ENCODE measurements at places on chromosomes 2 and 18.

- peak; percentile 25 for DNase-seq
These were observed 50.8 kb upstream of the PEX13 start for GRCh38 chr2:60966507-60967405.

- DNase-seq: no peak
These were observed 186.4 kb downstream of the EPHA4 start for GRCh38 chr2:221385716-221386115.

- no peak for DNase-seq
These were observed 264.8 kb upstream of the FSIP2 start for GRCh38 chr2:185473838-185474237.

DNA sequence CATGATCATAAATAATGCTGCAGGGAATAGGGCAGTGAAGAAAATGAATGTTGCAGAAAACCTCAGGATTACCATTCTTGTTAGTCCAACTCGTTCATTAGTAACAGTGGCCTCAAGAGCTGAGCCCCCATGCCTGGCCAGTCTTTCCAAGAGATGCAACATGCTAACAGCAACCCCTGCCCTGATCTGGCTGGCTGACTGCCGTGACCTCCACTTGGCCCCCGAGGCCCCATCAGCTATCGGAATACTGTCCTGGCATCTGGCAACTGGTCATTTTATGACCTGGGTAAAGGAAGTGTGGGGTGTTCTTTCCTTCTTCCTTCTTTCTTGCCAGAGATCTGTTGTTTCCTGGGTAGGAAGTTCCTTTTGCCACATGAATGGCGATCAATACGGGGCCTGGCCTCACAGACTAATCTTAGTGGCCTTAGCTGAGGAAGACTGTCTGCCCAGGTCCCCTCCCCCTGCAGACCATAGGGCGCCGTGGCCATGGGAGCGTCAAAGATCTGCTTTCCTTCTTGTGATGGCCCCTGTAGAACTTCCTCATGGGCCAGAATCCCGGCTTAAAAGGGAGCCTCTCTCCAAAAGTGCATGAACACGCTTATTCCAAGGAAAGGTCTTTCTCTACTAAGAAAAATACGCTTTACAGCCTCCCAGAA lies 10.6 kb upstream of the TRABD2A start:
- no peak for DNase-seq

- no peak for DNase-seq
These were observed 1230.7 kb upstream of the ZEB2 start for GRCh38 chr2:145750612-145751011.

DNA sequence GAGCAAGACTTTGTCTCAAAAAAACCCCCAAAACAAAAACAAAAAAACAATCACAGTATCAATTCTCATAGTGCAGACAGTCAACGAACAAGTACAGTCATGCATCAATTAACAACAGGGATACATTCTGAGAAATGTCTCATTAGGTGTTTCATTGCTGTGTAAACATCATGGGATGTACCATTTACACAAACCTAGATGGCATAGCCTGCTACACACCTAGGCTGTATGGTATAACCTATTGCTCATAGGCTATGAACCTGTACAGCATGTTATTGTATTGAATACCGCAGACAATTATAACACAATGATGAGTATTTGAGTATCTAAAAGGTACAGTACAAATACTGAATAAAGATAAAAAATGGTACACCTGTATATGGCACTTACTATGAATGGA lies 67.8 kb upstream of the LMAN1 start:
- no peak for DNase-seq

DNA sequence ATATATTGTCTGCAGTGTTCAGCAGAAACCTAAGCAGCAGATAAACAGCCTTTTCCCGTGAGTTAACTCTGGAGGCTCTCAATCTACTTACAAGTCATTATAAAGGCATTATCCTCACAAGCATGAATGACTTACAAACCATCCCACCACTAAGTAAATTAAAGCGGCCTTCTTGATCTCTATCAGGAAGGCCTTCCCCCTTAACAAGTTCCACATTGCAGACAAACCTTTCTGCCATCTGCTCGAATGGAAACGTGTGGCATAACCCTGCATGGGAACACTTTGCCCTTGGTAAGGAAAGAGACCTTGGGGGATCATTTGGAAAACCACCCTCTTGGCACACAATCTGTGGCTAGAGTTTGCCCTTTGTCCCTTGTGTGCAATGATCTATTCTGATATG lies 199.5 kb downstream of the OSR1 start:
- DNase-seq: no peak

GRCh38 chr2:16303761-16304160 lies 361.9 kb downstream of the CYRIA start:
- no peak for DNase-seq

DNA sequence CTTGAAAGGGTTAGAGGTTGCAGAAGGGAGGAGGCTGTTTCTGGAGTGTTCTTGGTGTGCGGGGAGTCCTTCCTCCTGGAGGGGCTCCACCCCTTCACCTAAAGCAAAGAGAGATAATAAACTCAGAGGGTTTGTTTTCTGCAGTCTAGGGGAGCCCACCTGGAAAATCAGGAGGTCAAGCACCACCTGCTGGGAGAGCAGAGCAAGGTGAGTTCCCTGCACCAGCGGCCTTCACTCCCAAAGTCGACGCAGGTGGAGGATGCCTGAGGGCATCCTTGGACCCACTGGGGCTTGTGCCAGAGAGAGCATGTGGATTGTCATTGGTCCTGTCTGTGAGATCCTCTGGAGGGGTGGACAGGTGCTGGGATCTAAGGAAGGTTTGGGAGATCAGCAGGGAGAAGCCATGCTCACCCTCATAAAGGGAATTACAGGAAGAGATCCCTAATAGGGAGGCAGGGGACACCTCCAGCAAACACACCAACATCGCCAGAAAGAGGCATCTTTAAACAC lies 116.7 kb downstream of the KCNF1 start:
- DNase-seq: no peak

DNA sequence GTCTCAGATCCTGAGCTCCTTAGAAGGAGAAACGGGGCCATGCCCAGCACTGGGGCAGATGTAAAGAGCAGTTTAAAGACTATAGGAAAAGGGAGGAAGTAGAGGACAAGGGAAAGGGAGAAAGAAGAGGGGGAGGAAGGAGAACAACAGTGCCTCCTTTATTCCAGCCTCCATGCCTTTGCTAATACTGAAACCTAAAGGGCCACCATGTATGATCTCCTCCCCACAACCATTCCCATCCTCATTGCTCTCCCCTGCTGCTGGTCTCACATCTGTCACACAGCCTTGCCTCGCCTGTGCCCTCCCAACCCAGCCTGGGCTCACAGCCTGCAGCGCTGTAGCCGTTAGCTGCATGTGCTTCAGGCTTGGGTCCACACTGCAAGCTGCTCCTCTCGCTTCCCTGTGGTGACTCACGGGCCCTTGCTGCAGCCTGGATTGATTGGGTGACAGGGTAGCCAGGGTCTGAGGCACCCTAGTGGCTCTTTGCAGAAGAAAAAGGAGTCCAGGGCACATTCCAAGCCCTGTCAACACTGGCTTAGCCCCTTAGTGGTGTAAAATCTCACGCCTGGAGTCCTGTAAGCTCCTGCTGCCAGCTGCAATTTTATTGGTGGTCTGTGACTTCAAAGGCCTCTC lies 281.9 kb downstream of the SRBD1 start:
- no peak for DNase-seq

DNA sequence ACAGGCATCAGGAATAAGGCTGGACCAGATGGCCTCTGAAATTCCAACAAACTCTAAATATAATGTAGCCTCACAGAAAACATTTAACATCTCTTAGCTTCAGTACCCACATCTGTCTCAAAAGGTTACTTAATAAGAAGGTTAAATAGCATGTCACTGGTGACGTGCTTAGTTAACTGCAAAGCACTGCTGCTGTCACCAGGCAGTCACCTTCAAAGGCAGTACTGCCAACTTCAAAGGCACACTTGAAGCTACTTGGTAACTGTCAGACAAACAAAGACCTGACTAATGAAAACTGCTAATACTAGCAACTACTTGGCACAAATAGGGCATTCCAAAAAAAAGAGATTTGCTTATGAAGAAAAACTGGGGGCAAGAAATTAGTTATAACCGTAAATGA lies 36.2 kb downstream of the EPG5 start:
- DNase-seq: no peak

- no peak for DNase-seq
These were observed 36.9 kb downstream of the NGEF start for GRCh38 chr2:232976176-232976575.

DNA sequence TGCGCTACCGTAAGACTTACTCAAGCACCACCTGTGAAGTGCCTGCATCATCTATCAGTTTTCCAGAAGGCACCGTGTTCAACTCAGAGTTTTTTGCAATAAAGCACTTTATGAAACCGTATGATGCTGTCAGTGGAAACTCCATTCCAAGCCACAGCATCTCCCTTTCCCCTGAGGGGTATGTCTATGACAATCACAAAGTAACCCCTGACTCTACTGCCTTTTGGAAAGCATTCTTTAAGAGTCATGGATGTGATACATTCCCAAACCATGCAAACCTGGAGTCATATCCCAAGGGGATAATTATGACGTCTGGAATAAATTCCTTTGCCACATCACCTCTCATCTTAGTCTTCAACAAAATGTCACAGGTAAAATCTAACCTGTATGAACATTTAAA lies 39.2 kb downstream of the UNC50 start:
- no peak for DNase-seq

DNA sequence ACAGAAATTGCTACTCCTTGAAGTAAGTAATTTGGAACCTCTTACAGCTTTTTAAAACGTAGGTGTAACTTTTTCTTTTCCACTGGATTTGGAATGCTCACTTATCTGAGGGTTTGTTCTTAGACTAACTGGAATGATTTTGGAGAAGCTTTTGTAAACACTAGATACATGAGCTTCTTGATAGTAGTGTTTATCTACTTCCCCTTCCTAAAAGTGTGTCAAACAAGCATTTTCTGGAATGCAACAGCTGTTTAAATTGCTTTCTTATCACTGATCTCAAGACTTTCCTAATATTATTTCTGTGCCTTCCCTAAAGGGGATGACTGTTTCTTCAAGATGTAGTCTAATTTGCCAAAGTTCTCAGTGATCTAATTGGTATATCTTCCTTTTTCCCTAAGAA lies 282.6 kb downstream of the CCDC178 start:
- DNase-seq: no peak

GRCh38 chr18:79782566-79783308 lies 15.0 kb upstream of the KCNG2 start:
- no peak for DNase-seq

DNA sequence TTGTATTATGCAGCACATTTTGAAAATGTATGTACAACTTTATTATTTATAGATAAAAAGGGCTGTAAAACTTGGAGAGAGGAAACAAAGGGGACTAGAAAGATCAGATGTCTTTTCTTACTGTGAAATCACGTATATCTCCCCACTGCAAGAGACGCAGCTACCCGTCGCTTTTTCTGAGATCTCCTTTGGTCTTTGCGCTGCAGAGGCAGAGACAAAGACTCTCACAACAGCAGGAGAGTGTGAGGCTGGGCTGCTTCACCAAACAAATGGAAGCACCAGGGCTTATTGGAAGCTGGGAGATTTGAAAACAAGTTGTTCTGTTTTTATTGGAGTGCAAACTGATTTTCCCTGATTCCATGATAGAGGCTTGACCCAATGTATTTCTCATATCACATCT lies 129.0 kb upstream of the PARD3B start:
- no peak for DNase-seq

GRCh38 chr2:25309402-25309801 lies 32.3 kb downstream of the DNMT3A start:
- DNase-seq: peak; percentile 68

GRCh38 chr18:35521133-35521532 lies 23.4 kb upstream of the INO80C start:
- DNase-seq: no peak

GRCh38 chr18:22346401-22346952 lies 71.2 kb downstream of the CTAGE1 start:
- peak; percentile 46 for DNase-seq

- no peak for DNase-seq
These were observed 28.4 kb downstream of the TMEM37 start for GRCh38 chr2:119460076-119460475.

DNA sequence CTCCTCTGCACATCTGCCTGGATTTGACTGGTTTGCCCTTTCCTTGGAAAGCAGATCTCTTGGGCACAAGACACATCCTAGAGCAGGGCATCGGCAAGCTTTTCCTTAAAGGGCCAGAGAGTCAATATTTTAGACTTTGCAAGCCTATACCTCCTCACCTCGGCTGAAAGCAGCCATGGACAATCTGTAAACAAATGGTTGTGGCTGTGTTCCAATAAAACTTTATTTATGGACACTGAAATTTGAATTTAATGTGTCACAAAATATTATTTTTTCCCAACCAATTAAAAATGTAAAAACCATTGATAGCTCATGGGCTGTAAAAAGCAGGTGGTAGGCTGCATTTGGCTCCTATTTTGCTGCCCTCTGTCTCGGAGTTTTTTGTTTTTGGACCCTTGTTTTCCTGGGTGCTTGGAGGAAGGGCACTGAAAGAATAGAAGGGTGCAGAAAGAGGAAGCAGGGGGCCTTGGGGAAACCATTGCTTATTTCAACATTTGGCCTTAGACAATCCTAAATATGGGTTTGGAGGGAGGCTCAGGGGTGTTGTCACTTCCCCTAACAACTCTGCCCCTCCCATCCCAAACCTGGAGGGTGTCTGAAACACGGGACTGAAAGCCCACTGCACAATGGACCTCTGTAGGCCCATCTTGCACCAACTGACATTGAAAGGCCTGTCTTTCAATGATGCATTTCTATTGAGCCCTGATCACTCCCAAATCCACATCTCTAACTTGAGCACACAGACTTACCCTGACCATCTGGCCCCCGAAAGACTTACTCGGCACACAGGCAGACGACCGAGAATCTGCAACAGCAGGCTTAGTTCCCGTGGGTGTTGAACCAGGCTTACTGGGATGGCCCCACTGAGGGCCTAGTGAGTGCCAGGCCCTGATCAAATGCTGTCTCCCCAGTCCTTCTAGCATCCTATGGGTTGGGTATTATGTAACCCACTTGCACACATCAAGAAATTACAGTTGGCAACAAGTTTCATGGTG lies 7.1 kb upstream of the ZFP36L2 start:
- DNase-seq: no peak

GRCh38 chr2:100524331-100524730 lies 38.5 kb upstream of the PDCL3 start:
- no peak for DNase-seq

- DNase-seq: no peak
These were observed 55.4 kb downstream of the MALT1 start for GRCh38 chr18:58726671-58727070.

GRCh38 chr2:45404807-45405297 lies 206.2 kb downstream of the SRBD1 start:
- DNase-seq: no peak

DNA sequence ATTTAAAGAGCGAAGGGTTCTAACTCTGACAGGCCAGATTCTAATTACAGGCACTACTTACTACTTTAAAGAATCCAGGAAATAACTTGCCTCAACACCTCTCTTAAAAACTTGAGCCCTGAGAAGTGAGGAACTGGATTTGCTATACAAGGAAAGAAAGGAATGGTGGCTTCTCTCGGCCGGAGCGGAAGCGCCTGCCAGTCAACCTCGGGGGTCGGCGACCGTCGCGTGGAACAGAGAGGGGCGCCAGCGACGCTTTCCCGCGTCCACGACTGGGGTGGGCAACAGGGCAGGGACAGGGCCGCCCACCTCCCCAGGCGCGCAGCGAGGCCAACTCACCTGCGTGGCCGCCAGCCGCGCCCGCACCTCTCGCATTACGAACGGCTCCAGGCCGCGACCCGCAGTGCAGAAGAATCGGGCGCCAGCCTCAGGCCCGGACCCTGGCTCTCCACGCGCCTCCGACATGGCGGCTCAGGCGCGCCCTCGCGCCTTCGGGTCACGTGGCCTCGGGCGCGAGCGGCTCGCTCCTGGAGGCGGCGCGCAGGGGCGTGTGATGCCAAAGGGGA lies at the start of gene THUMPD2:
TSS of gene THUMPD2 (minus strand) at position 484 of the 566 bp plus-strand sequence. CDS start at position 465, 19 bp downstream.
- DNase-seq: peak; percentile 65

All from CD4-positive, alpha-beta T cell treated with Interleukin-17A for 1 hour (primary cell).